ENCODE measurements at places on chromosomes 16 and 17.
A peak's percentile ranks its signal among the peaks of the same experiment; 100 is the strongest.

- H3K36me3 ChIP-seq: peaks cover 90% of the 10 kb centered on the region
- no peak for DNase-seq
- no peaks in the 10 kb centered on the region for H3K27me3 ChIP-seq
- H3K27ac ChIP-seq: no peak overlapping the region
- no peaks in the 10 kb centered on the region for H3K4me1 ChIP-seq
These were observed 29.8 kb upstream of the ANKFY1 start for GRCh38 chr17:4293572-4293971.

GRCh38 chr17:60888812-60889709, 211.4 kb downstream of the BCAS3 start:
- H3K27ac ChIP-seq: no peak overlapping the region
- no peak for DNase-seq
- no peak overlapping the region for H3K4me3 ChIP-seq
- H3K36me3 ChIP-seq: no peaks in the 10 kb centered on the region
- H3K4me1 ChIP-seq: no peaks in the 10 kb centered on the region

- H3K4me3 ChIP-seq: no peak overlapping the region
- peak overlapping the region; percentile 89 for H3K27ac ChIP-seq
- H3K36me3 ChIP-seq: peaks cover 11% of the 10 kb centered on the region
- no peak for DNase-seq
These were observed 126.3 kb downstream of the ZNF778 start for GRCh38 chr16:89343501-89344457.

DNA sequence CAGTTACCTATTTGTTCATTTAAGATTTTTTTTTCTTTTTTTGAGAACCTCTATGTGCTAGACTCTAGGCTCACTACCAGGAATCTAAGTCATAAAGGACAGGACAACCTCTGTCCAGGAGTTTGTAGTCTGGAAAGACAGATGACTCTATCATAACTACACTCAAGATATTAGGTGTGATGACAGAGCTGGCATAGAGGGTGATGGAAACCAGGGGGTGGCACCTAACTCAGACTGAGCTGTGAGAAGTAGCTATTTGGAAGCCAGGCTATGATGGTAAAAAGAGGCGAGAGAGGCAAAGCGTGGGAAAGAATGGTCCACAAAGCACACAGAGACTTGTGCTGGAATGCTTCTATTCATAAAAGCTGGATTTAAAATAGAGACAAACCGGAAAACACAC, 372.3 kb downstream of the SEC14L1 start:
- H3K27me3 ChIP-seq: no peaks in the 10 kb centered on the region
- no peak overlapping the region for H3K4me3 ChIP-seq
- no peaks in the 10 kb centered on the region for H3K4me1 ChIP-seq
- H3K36me3 ChIP-seq: no peaks in the 10 kb centered on the region
- DNase-seq: peak; percentile 5
- no peak overlapping the region for H3K27ac ChIP-seq

GRCh38 chr16:28264656-28265055, 27.7 kb upstream of the SBK1 start:
- H3K4me1 ChIP-seq: peaks cover 4% of the 10 kb centered on the region
- no peak overlapping the region for H3K4me3 ChIP-seq
- H3K36me3 ChIP-seq: no peaks in the 10 kb centered on the region
- H3K27ac ChIP-seq: no peak overlapping the region

GRCh38 chr17:45425984-45426413, 6.7 kb downstream of the ARHGAP27 start:
- H3K4me3 ChIP-seq: no peak overlapping the region
- H3K36me3 ChIP-seq: no peaks in the 10 kb centered on the region
- peaks cover 47% of the 10 kb centered on the region for H3K27me3 ChIP-seq
- DNase-seq: no peak

DNA sequence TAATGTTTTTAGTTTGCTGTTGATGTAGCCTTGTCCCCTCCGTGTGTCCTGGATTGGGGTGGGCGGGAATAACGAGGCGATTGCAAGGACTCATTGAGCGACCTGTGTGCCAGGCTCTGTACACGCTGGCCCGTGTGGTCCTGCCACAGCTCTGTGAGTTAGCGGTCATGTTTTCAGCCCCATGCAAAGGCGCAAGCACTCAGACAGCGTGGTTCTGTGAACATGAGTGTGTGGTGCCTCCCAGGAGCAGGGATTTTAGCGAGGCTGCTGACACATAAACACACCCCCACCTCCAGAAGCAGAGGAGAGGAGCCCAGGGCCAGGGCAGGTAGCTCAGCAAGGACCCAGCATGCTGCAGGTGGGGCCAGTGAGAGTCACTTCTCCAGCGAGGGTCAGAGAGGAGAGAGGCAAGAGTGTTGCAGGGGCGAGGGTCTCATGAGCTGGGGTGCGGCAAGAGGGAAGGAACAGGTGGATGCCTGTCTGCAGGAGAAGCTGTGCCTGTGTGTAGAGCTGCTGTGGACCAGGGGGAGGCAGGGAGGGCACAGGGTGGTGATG, 115.3 kb downstream of the OR1D5 start:
- no peaks in the 10 kb centered on the region for H3K4me1 ChIP-seq
- no peak overlapping the region for H3K4me3 ChIP-seq
- H3K36me3 ChIP-seq: no peaks in the 10 kb centered on the region
- no peaks in the 10 kb centered on the region for H3K27me3 ChIP-seq
- DNase-seq: peak; percentile 51

GRCh38 chr17:44983563-44983962, 15.5 kb upstream of the C1QL1 start:
- DNase-seq: peak; percentile 64
- H3K27me3 ChIP-seq: no peaks in the 10 kb centered on the region
- H3K4me3 ChIP-seq: no peak overlapping the region

GRCh38 chr16:66365651-66366050, 840 bp upstream of the CDH5 start:
- no peak overlapping the region for H3K27ac ChIP-seq
- no peak overlapping the region for H3K4me3 ChIP-seq
- H3K36me3 ChIP-seq: no peaks in the 10 kb centered on the region
- H3K4me1 ChIP-seq: peaks cover 7% of the 10 kb centered on the region

GRCh38 chr16:27085182-27085581, 18.5 kb downstream of the C16orf82 start:
- peak; percentile 72 for DNase-seq
- no peaks in the 10 kb centered on the region for H3K4me1 ChIP-seq
- no peaks in the 10 kb centered on the region for H3K36me3 ChIP-seq
- H3K27me3 ChIP-seq: no peaks in the 10 kb centered on the region
- H3K27ac ChIP-seq: no peak overlapping the region

DNA sequence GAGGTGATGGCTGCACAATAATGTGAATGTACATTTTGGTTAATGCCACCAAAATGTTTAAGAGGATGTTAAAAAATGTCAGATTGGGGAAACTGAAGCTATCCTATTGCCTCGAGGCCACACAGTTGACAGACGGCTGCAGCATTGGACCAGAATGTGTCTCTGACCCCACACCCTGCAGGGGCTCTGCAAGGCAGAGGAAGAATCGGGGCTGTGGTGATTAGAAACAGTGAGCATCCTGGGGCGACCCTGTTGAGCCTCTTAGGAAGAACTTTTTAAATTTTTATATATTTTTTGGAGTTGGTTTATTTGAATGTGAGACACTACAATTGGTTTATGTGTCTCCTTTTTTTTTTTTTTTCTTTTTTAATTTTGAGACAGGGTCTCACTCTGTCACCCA, 15.0 kb upstream of the ADORA2B start:
- no peak overlapping the region for H3K27ac ChIP-seq
- H3K4me3 ChIP-seq: no peak overlapping the region
- DNase-seq: peak; percentile 45
- H3K4me1 ChIP-seq: no peaks in the 10 kb centered on the region
- no peaks in the 10 kb centered on the region for H3K27me3 ChIP-seq

DNA sequence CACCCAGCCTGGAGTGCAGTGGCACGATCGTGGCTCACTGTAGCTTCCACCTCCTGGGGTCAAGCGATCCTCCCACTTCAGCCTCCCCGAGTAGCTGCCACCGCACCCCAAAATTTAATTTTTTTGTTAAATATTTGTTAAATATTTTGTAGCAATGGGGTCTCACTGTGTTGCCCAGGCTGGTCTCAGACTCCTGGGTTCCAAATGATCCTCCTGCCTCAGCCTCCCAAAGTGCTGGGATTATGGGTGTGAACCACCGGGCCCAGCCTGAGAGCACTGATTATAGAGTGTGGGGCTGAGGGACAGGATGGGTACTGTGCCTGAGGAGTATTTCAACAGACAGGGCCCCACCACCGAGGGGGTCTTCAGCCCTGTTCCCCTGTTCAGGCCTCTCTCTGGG, 35.6 kb downstream of the TPSG1 start:
- DNase-seq: no peak
- no peaks in the 10 kb centered on the region for H3K4me1 ChIP-seq
- H3K27me3 ChIP-seq: no peaks in the 10 kb centered on the region
- H3K36me3 ChIP-seq: peaks cover 5% of the 10 kb centered on the region

DNA sequence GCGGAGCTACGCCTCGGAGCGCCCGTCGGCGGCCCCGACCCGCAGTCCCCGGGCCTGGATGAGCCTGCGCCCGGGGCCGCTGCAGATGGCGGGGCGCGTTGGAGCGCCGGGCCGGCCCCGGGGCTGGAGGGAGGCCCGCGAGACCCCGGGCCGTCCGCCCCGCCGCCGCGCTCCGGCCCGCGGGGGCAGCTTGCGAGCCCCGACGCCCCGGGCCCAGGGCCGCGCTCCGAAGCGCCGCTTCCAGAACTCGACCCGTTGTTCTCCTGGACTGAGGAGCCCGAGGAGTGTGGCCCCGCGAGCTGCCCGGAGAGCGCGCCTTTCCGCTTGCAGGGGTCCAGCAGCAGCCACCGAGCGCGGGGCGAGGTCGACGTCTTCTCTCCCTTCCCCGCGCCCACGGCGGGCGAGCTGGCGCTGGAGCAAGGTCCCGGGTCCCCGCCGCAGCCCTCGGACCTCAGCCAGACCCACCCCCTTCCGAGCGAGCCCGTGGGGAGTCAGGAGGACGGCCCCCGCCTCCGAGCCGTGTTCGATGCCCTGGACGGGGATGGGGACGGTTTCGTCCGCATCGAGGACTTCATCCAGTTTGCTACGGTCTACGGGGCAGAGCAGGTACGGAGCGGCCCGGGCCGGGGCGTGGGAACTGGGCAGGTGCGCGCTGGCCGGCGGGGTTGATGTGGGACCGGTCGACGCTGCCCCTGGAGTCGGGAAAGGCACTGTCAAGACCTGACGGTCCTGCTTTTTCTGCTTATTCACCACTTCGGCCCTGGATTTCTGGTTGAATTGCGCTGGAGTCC, 861 bp downstream of the RAB11FIP3 start:
- H3K36me3 ChIP-seq: peaks cover 16% of the 10 kb centered on the region
- H3K4me1 ChIP-seq: peaks cover 4% of the 10 kb centered on the region
- H3K27ac ChIP-seq: no peak overlapping the region
- H3K4me3 ChIP-seq: peak overlapping the region; percentile 89
- DNase-seq: peak; percentile 72

- no peaks in the 10 kb centered on the region for H3K4me1 ChIP-seq
- no peak overlapping the region for H3K27ac ChIP-seq
- DNase-seq: no peak
- peaks cover 22% of the 10 kb centered on the region for H3K36me3 ChIP-seq
These were observed 179.8 kb downstream of the KATNIP start for GRCh38 chr16:27729516-27730304.

DNA sequence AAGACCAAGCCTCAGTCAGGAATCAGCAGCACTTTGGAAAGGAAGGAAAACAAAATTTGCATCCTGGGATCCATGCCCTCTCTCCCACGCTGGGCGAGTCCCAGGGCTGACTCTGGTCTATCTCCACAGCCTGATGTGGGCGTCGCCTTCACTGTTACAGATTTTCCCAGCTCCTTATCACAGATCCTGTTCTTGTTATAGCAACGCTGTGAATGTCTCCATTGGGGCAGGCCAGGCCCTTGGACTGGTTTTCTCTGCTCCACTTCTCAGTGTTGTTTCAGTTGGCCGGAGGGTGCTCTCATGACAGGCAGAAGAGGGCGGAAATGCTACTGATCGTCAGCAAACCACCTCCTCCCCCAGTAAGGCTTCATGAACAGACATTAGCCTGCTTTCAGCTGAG, 127.9 kb upstream of the CDH11 start:
- no peaks in the 10 kb centered on the region for H3K27me3 ChIP-seq
- H3K27ac ChIP-seq: no peak overlapping the region
- peak; percentile 77 for DNase-seq
- H3K4me3 ChIP-seq: no peak overlapping the region

GRCh38 chr17:34580685-34581445, 1.5 kb downstream of the TMEM132E start:
- peaks cover 100% of the 10 kb centered on the region for H3K27me3 ChIP-seq
- peak overlapping the region; percentile 62 for H3K4me3 ChIP-seq
- no peak overlapping the region for H3K27ac ChIP-seq
- peaks cover 13% of the 10 kb centered on the region for H3K4me1 ChIP-seq

DNA sequence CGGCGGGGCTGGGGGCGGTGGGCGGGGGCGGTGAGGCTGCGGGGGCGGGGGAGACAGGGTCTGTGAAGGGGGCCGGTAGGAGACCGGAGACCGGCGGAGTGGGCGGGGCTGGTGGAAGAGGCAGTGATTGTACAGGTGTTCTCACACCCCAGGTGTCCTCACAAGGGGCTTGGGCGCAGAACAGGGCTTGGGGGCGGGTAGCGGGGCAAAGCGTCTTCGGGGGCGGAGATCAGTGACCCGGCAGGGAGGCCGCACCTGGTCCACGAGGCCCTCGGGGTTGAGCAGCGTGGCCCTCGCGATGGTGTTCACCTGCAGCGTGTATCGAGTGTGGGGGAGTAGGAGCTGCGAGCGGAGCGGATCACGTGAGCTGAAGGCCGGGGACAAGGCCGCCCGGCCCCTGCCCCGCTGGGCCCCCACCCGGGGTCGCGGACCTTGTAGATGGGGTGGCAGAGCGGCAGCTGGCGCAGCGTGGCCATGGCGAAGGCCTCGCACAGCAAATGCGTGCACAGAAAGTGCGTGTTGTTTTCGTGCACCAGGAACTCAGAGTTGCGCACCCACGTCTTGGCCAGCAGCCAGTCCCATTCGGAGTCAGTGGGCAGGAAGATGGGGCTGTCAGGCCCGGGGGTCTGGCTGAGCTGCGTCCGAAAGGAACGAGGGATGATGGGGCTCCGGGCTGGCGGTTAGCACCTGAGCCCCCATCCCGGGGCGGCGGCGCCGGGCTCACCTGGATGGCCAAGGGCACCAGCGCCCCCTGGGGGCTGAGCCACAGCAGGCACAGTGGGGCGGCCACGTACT, 8.5 kb downstream of the ALOXE3 start:
- DNase-seq: peak; percentile 96
- H3K27me3 ChIP-seq: peaks cover 75% of the 10 kb centered on the region
- H3K27ac ChIP-seq: no peak overlapping the region
- H3K36me3 ChIP-seq: no peaks in the 10 kb centered on the region
- peak overlapping the region; percentile 76 for H3K4me3 ChIP-seq

GRCh38 chr17:44797802-44798201, 32.3 kb downstream of the GJC1 start:
- peaks cover 52% of the 10 kb centered on the region for H3K36me3 ChIP-seq
- H3K27ac ChIP-seq: peak overlapping the region; percentile 53
- DNase-seq: peak; percentile 55
- H3K4me1 ChIP-seq: no peaks in the 10 kb centered on the region
- no peaks in the 10 kb centered on the region for H3K27me3 ChIP-seq

Measured in endodermal cell (in vitro differentiated cells).